ENCODE measurements at places on chromosomes 3 and 15. TPM values are rescaled to one million over a fixed set of nuclear protein-coding genes. Genes with fewer than 3 reads are reported as not detected.

Gene ISLR2
- not detected for total RNA-seq

Gene ITPKA
- total RNA-seq = not detected

Gene GOLGA8M
- 0.78 TPM for total RNA-seq

Gene SLC24A5
- total RNA-seq = not detected

Gene MAGEL2
- total RNA-seq = not detected

Gene SSUH2
- total RNA-seq = 0.39 TPM

Gene NIT2
- total RNA-seq = 55.6 TPM

Gene PSTPIP1
- total RNA-seq = 33.7 TPM

Gene PLXNB1
- total RNA-seq = 5.4 TPM

Gene MYL3
- total RNA-seq = not detected

Gene GMNC
- total RNA-seq = not detected

Gene FAM174B
- total RNA-seq = 0.91 TPM

DNA sequence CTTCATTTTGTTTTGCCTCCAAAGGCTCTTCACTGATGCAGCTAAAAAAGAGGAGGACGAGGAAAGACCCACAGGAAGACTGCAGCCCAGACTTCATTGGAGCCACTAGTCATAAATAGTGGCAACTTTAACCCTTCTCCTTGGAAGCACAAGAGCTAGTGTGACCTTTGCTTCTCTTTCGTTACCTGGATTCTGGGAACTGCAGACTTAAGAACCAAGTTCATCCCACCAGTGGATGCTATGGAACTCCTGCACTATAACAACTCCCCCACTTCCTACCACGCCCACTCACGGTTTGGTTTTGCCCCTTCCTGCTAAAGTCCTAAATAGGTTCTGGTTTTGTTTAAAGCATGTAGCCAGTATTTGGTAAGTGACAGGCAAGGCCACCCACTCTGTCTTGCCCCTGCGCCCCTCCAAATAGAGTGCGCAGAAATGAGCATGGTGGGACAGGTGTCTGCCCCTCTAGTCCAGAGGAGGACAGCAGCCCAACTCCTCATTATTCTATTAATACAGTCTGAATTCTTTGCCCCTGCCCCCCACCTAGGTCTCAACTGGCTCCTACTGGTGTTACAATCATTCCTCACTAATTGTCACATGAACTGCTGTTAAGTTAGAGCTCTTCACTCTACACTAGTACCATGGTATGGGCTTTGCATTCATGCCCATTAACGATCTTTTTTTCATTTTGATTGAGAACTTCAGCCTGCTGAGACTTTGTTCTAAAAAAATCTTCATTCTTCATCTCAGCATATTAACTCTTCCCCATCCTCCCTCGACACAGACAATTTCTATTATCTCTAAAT, 504.6 kb downstream of the FOXP1 start:
- DNase-seq = no peak

DNA sequence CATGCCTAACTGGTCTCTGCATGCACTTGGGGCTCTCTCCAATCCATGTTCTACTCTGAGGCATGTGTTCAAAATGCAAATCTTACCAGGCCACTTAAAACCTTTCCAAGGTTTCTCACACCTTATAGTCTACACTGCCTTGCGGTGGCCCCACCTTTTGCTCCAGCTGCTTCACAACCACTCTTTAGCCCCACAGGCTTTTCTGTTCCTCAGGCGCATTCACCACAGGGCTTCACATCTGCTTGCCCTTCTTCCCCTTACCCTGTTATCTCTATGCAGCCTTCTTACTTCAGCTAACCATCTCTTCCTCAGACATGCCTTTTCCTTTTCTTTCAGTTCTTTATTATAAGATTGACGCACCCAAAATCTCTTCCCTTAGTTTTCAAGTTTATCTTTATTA, 37.8 kb downstream of the MINDY4B start:
- no peak for DNase-seq

DNA sequence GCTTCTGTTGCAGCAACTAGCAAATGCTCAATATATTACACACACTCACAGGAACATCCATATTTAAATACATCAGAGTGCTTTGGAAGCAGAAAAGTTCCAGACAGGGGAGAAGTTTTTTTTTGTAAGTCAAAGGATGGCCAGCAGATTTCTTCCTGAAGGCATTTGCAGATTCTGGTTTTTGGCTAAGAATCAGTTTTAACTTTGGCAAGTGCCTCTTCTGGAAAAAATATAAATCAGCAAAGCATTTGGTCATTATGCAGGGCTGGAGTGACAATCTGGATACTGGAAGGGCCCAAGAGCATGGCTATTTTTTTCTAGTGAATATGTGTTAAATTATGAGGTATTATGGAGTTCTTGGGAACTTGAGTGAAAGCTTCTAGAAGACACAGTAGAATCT, 495.3 kb upstream of the ARPP21 start:
- DNase-seq = no peak

- DNase-seq = no peak
These were observed 2.8 kb downstream of the NUP210 start for GRCh38 chr3:13417166-13417947.

GRCh38 chr15:44715797-44716334, 4.5 kb downstream of the B2M start:
- no peak for DNase-seq

GRCh38 chr15:58588096-58588495, 156.3 kb downstream of the LIPC start:
- no peak for DNase-seq

- no peak for DNase-seq
These were observed 98.6 kb upstream of the PRR20G start for GRCh38 chr3:127386490-127386889.

DNA sequence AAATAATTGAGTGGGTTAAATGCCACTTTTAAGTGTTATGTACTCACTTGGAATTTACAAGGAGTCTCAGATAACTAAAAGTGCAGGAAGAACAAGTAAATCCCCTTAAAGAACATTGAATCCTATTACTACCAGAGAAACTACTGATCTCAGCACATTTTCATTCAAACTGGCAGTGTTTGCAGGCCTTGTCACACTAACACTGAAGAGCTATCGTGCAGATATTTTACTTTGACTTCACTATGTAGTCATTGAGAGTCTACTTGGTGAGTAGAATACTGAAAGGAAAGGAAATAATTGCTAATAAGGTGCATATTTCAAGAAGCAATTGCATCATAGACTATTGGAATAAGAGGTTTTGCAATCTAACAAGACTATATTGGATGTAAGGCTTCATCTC, 721.4 kb upstream of the CBLB start:
- DNase-seq = no peak

GRCh38 chr15:64559243-64559642, 98.9 kb downstream of the ZNF609 start:
- DNase-seq = no peak

- DNase-seq = no peak
These were observed 24.2 kb downstream of the KATNBL1 start for GRCh38 chr15:34185666-34186065.

DNA sequence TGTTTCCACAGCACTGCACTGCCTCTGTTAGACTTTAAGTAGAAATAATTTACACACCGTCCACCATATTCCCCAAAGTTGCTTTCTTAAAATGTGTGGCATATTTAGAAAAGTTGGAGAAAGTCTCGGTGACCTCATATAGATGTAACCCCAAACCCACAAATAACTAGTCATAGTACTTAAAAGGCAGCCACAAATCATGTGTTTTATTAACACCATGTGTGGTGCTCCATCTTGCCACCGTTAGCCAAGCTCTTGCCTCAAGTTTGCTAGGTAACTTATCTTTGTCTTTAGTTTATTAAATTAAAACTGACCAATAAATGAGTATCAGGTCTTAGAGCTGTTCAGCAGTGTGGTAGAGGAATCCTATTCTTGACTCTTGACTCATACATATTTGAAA, 257.9 kb downstream of the UBE2E2 start:
- DNase-seq = no peak

DNA sequence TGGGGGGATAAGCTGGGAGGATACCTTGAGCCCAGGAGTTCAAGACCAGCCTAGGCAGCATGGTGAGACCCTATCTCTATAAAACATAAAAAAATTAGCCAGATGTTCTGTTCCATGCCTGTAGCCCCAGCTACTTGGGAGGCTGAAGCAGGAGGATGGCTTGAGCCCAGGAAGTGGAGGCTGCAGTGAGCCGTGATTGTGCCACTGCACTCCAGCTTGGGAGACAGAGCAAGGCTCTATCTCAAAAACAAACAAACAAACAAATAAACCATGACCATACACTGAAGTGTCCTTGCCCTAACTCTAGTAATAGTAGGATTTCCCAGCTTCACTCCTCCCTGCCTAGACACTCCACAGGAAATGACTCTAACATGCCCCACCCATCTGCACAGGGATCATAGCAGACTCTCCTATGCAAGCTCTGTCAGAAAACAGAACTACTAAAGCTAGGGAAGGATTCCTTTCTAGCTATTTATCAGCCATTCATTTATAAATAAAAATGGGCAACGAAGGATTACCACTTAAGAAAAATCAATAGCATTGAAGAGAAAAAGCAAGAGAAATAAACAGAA, 4.6 kb downstream of the ERICH6 start:
- no peak for DNase-seq

DNA sequence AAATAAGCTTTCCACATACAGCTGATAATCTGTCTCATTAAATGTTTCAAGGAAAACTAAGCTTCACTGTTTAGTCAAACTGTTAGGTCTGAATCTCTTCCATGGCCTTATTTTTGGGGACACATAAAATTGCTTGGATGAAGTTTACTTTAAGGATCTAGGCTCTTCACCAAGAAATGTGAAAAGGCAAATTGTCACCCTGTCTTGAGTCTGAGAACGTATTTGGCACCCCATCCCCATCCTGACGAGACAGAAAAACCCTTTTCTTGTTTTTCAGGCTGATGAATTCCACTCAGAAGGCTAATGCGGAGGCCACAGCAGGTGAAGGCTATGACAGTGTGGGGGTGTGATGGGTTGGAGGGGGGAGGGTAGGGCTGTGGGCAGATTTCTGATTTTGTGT, 226.6 kb downstream of the GREM1 start:
- DNase-seq = no peak

DNA sequence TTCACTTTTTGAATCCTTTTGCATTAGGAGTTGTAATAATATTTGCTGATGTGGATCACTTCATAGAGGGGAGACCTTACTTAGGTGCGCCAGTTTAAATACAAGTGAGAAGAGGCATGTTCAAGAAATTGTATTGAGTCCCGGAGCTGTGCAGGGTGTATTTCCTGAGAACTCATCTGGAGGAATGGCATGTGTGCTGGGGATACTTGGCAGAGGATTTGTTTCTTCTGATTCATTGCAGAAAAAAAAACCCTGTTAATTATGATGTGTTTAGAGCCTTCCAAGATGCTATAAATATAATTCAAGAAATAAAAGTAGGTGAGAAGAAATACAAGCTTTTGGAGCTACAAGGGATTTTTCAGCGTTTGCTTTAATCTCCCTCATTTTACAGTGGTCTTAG, 97.6 kb downstream of the TPRG1 start:
- DNase-seq = no peak

DNA sequence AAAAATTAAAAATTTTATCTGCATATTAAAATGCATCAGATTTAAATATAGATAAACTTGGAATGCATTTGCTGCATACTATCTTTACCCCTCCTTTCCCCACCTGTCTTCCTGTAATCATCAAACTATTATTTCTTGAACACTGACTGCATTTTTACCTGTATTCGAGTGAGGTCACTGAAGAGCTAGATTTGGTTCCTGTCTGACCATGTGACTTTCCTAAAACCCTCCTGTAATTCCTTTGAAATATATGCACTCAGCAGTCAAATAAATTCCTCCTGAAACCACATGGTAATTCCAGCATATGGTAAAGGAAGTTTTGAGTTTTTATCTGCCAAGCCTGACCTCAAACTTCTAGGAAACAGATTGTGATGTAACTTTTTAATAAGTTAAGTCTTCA, 445.6 kb upstream of the FRG2C start:
- DNase-seq = no peak

- DNase-seq = no peak
These were observed 4.9 kb upstream of the FRMD4B start for GRCh38 chr3:69390771-69391170.

DNA sequence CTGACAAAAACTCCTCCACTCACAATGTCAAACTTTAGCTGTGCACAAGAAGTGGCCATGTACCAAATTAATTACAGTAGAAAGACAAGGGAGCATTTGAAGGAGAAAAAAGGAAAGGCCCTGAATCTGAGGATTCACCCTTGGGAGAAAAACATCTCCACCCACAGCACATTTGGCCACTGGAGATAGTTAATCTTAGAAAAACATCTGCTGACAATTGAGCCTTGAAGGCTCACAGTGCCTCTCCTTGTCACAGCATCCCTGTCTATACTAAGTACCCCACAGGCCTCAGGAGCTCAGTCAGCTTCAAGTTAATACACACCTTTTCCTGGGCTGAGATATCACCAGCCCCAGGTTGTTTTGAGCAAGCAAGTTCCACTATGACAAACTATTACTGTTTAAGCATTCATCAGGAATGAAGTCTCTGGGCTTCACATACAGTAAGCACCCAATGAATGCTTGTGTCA, 78.1 kb upstream of the SETMAR start:
- no peak for DNase-seq

DNA sequence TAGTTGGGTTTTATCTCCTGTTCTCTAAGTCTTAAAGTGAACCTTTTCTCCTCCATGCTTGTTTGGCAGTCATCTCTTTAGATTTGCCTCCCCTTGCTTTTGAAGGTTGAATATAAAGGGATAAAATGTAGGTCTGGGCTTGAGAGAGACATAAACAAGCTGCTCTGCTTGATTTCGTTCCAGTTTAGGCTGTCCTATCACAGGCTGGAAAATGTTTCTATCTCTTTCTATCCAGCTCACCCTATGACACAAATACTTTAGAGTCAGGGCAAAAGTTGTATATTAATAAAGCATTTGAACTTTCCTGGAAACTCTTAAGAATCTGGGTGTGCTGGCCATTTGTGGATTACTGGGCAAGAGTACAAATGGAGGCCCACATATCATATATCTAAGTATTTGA, 29.5 kb upstream of the ZBBX start:
- DNase-seq = no peak

- no peak for DNase-seq
These were observed 55.0 kb downstream of the GOLIM4 start for GRCh38 chr3:168040607-168041208.

DNA sequence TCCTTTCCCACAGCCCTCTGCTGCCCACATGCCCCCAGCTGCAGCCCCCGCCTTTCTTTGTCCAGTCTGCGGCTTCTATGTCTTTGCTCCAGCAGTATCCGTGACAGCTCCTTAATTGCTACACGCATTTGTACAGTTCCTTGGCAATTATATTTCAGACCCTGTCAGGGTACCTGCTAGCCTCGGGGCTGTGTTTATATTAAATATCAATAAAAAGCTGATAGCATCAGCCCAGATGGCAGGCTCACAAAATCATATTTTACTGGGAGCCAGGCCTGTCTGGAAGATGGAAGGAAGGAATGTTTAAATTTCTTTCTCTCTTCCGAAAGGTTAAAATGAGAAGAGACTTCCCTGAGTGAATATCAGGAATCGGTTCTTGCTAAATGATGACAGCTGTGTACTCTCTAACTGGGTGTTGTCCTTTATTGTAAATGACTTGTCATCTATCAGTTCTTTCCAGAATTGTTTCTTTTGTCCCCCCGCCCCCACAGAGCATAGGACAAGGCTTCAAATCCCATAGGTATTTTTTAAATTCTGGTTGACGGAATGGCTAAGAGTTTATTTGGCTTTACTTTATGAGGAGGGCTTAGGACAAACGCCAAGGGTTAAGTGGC, 378.1 kb downstream of the LRTM1 start:
- no peak for DNase-seq
